ENCODE measurements at places on chromosomes 13 and 19.

DNA sequence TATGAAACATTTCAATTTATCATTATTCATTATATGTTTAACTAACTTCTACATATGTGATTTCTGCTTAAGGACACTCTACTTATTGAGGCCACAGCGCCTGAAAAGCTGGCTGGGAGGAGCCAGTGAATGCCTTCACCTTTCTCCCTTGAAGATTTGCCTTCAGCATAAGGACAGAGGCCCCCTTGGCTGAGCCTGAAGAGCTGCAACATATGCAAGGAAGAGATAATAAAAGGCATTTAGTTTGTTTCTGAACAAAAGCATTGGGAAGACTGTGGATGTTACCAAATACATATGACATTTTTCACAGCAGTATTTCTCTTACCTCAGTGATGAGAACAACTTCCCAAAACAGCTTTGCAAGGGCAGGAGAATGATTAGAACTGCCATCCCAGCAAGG lies 92.1 kb downstream of the ABCC4 start:
- DNase-seq, result peak; percentile 60

DNA sequence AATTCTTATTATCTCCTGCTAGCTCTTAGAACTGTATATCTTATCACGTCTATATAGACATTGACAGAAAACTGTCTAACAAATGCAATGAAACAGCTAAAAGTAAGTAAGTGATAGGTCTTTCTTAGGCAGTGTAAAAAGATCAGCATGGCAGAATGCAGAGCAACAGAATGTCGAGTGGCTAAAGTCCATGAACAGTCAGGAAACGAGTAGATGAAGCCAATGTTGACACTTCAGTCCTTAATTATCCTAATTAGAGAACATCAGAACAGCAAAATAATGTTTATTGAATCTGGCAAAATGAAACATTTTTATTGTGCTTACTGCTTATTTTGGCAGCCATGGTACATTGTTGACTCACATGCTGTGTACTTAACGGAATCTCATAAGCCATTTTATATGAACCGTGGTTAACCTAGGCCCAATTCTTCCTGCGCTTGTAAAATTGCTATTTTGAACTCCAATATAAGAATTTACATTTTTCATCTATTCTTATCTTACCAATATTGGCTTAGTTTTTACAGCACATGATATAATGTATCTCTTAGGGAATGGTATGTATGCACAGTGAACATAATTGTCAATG lies 748.1 kb downstream of the DACH1 start:
- DNase-seq, result no peak

- no peak for DNase-seq
Measured at GRCh38 chr13:93834051-93834450, 607.4 kb downstream of the GPC6 start.

GRCh38 chr13:104270731-104271130 lies 1204.5 kb upstream of the SLC10A2 start:
- no peak for DNase-seq

DNA sequence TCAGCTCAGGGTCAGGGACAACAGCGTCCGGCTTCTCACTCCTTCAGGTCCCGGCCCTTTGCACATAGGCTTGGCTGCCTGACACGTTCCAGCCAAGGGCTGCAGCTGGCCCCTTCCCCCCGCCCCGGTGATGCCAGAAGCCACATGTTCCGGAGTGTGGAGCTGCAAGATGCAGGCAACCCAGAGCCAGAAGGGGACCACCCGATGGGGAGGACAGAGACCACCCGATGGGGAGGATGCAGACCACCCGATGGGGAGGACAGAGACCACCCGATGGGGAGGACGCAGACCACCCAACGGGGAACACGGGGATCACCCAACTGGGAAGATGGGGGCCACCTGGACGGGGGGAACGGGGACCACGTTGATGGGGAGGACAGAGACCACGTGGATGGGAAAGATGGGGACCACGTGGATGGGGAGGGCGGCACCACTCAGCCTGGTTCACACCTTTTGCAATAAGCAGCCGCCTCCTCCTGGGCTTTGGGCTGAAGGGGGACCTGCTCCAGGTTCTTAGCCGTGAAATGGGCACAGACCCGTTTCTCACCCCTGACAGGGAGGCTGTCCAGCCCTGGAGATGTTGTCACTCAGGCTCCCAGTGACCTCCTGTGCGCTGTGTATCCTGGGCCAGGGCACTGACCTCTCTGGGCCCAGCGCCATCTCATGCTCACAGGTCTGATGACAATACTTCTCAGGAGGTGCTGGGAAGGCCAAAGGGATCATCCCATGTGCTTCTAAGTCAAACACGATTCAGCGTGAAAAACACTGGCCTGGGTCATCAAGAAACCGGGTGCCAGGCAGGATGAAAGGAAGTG lies 34.5 kb downstream of the C13orf46 start:
- DNase-seq, result no peak

- DNase-seq, result no peak
Measured at GRCh38 chr13:24613755-24614154, 66.5 kb upstream of the ATP12A start.

GRCh38 chr19:7360393-7360984 lies 11.8 kb downstream of the ARHGEF18 start:
- DNase-seq, result no peak

- DNase-seq, result no peak
Measured at GRCh38 chr19:7953576-7953975, 10.1 kb upstream of the TIMM44 start.

- no peak for DNase-seq
Measured at GRCh38 chr19:36128392-36128736, 11.5 kb upstream of the CAPNS1 start.

DNA sequence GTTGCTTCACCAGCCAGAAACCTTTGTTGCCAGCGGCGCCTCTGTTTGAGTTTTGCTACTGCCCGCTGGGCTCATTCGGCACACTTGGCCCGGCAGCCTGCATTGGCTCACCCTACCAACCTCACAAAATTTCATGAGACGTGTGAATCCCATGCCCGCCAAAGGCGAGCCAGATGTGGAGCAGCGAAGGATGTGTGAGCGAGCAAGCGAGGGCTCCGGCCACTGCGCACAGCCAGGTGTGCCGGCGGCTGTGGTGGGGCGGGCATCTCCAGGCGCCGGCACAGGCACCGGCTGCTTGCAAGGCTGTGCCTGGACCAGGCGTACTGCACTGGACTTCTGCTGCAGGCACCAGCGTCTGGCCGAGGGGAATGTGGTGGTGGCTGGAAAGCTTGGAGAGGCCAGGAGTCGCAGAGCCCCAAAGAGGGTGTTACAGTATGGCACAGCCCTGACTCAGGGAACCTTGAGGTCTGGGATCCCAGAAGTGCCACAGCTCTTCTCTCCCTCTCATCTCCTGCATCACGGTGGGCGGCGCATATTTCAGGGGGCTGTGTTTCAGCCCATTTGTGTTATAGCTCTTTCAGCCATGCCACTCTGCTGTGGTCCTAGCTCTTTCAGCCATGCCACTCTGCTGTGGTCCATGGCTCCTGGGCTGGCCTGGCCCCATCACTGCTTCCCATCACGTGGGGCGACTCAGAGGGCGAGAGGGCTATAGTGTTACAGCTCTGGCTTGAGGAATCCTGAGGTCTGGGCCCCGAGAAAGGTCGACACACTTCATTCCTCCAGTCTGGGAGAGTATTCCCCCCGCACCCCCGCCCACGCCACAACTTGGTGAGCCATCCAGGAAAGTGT lies 592.0 kb upstream of the SLITRK5 start:
- no peak for DNase-seq

- no peak for DNase-seq
Measured at GRCh38 chr19:43551399-43552197, 18.6 kb downstream of the ZNF575 start.

- no peak for DNase-seq
Measured at GRCh38 chr13:93736081-93736480, 509.5 kb downstream of the GPC6 start.

- peak; percentile 41 for DNase-seq
Measured at GRCh38 chr19:952680-953444, 27.0 kb downstream of the ARID3A start.

All from hematopoietic multipotent progenitor cell treated with erythropoietin and hydrocortisone succinate and interleukin-3 and kit ligand, for 6 days (in vitro differentiated cells).